Upper lobe of right lung (tissue), 1 donor: ENCODE measurements at places on chromosomes 7 and 10. TPM values are rescaled to one million over a fixed set of nuclear protein-coding genes. Genes with fewer than 3 reads are reported as not detected.

DNA sequence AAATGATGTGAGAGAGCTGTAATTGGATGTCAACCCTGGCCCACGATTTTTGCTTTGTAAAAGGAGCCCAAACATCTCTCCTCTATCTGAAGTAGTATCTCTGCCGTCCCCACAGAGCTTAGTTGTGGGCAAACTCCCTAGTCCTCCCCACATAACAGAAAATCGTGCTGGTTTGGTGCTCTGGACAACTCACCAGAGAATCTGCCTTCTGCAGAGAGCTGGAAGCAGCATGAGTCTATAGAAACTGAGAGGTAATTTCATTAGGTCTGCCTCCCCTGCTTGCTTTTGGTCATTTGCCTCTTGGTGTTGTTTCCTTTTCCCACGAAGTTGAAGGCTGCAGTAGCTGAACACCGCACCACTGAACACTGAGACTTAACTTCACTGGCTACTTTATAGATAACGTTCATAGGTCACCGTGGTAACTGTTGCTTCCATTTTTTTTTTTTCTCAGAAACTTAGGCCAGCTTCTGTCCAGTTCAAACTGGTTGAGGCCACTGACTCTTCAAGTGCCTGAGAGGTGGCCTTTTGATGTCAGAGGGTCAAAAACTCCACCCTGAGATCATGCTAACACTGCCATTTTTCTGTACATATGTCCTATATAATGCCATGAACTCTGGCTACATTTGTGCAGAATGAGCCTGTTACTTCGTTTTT is 3.3 kb upstream of the CDCA7L start:
- no peak for DNase-seq

GRCh38 chr10:61023053-61023452 is 79.1 kb upstream of the RHOBTB1 start:
- no peak for DNase-seq

GRCh38 chr7:47937065-47937687 is 11.1 kb downstream of the PKD1L1 start:
- DNase-seq, result no peak

- no peak for DNase-seq
Measured at GRCh38 chr7:8176370-8177081, 85.4 kb downstream of the ICA1 start.

- no peak for DNase-seq
Measured at GRCh38 chr7:3107889-3108570, 64.4 kb upstream of the CARD11 start.

DNA sequence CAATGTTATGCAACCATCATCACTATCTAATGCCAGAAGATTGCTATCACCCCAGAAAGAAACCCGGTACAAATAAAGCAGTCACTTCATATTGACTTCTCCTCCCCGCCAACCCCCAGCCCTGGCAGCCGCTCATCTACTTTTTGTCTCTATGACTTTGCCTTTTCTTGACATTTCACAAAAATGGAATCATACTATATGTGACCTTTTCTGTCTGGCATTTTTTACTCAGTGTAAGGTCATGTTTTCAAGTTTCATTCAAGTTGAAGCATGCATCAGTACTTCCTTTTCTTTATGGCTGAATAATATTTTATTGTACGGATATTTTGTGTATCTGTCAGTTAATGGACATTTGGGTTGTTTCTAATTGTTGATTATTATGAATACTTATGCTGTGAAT is 28.1 kb downstream of the FHIP2A start:
- DNase-seq, result no peak

DNA sequence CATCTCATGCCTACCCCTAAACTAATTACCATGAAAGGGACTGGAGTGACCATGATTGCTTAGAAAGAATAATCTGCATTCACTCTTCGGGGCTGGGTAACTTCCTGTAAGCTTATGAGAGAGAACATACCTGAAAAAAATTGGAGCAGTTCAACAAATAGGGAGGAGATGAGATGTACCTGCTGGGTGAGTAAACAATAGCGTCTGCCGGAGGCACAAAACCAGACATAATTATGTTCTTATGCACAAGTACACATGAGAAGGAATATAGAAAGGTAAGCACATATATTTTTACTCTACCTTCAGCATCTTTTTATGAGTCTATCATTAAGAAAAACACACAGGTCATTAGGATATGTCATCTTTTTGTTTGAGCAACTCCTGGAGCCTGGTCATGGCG is 224.6 kb upstream of the FERD3L start:
- DNase-seq, result no peak

- no peak for DNase-seq
Measured at GRCh38 chr7:93258661-93259060, 26.5 kb downstream of the VPS50 start.

The CALML5 gene
- total RNA-seq, result not detected

The ASIC3 gene
- total RNA-seq, result 2.6 TPM

The NXPH1 gene
- not detected for total RNA-seq

The THSD7A gene
- total RNA-seq, result 8.0 TPM

The CYP26C1 gene
- 0.35 TPM for total RNA-seq
